A375 (cell line): ENCODE measurements at places on chromosomes 6 and 20. TPM values are rescaled to one million over a fixed set of nuclear protein-coding genes. Genes with fewer than 3 reads are reported as not detected.

The SGK2 gene
- total RNA-seq = 0.05 TPM in 1 of 2 replicates, not detected in the other

The KCNQ2 gene
- total RNA-seq = 0.30 and 0.45 TPM in 2 replicates

The TMEM244 gene
- 0.75 TPM in 1 of 2 replicates, not detected in the other for total RNA-seq

The VSTM2L gene
- 0.19 TPM in 1 of 2 replicates, not detected in the other for total RNA-seq

The CTAGE9 gene
- not detected in 2 replicates for total RNA-seq

The ZSCAN26 gene
- total RNA-seq = 7.3 and 8.7 TPM in 2 replicates

The PDE7B gene
- 0.96 and 1.6 TPM in 2 replicates for total RNA-seq

The DNAAF9 gene
- 2.6 and 2.9 TPM in 2 replicates for total RNA-seq

The RIN2 gene
- total RNA-seq = 10.9 and 11.4 TPM in 2 replicates

The ID4 gene
- 3.7 and 5.6 TPM in 2 replicates for total RNA-seq

The FAM209A gene
- 0.61 TPM in 1 of 2 replicates, not detected in the other for total RNA-seq

The ZC2HC1B gene
- total RNA-seq = not detected in 2 replicates

The CST3 gene
- total RNA-seq = 168 and 221 TPM in 2 replicates

The FRK gene
- total RNA-seq = 0.03 and 0.04 TPM in 2 replicates

The SLC22A7 gene
- total RNA-seq = not detected in 2 replicates

The TFAP2B gene
- total RNA-seq = 7.3 and 8.9 TPM in 2 replicates

The RARS2 gene
- total RNA-seq = 21.4 and 26.6 TPM in 2 replicates

The SLA2 gene
- 0.08 TPM in 1 of 2 replicates, not detected in the other for total RNA-seq

The RAET1L gene
- total RNA-seq = 0.08 TPM in 1 of 2 replicates, not detected in the other

The FGD2 gene
- not detected in 2 replicates for total RNA-seq

The ABCC10 gene
- total RNA-seq = 7.8 and 17.8 TPM in 2 replicates

The XKR7 gene
- not detected in 2 replicates for total RNA-seq

The HSF2 gene
- 14.0 and 15.2 TPM in 2 replicates for total RNA-seq

The CD40 gene
- total RNA-seq = 5.4 and 6.1 TPM in 2 replicates

The QKI gene
- total RNA-seq = 106 and 108 TPM in 2 replicates

The FAM110A gene
- total RNA-seq = 4.3 and 4.5 TPM in 2 replicates

The HLA-DOB gene
- 1.7 and 2.0 TPM in 2 replicates for total RNA-seq

The TGM3 gene
- not detected in 2 replicates for total RNA-seq
